ENCODE measurements at places on chromosomes 16 and 17.

- peak; percentile 66 for DNase-seq
Observed at GRCh38 chr16:57041182-57042156, 50.9 kb upstream of the CPNE2 start.

DNA sequence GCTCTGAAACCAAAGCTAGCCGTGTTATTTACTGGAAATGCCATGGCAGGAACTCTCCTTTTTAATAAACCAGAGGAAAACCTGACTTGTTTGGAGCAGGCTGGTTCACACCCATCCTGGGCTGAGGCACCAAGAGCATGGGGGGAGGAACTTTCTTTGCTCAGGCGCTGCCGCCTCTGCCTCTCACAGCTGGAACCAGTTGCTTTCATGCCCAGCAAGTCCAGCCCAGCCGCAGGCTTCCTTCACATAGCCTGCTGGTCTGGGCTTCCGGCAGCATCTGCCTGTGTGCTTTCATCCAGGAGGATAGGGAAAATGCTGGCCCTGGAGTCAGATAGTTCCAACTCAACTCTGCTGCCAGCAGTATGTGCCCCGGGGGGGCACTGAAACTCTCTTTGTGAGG, 88.1 kb upstream of the ASIC2 start:
- DNase-seq = no peak

- DNase-seq = no peak
Observed at GRCh38 chr16:67807148-67807682, 526 bp downstream of the TSNAXIP1 start.

DNA sequence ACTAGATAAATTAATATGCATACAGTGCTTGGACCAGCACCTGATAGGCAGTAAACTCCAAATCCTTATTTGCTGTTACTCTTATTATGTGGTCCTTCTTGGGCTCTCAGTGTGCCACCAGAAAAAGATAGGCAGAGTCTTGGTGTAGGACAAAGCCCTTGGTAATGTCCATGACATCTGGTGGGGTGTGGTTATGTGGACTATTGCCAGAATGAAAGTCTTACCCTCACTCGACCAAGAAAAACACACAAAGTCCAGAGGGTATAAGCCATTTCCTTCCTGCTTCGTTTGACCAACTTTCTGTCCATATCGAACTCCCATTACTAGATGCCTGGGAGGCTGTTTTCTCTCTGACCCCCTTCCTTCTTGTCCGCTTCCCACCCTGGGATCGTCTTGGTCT, 140.9 kb downstream of the UTP18 start:
- DNase-seq = no peak

GRCh38 chr17:13635951-13636350, 34.2 kb upstream of the HS3ST3A1 start:
- no peak for DNase-seq

- no peak for DNase-seq
Observed at GRCh38 chr16:1159325-1159972, 6.5 kb downstream of the CACNA1H start.

DNA sequence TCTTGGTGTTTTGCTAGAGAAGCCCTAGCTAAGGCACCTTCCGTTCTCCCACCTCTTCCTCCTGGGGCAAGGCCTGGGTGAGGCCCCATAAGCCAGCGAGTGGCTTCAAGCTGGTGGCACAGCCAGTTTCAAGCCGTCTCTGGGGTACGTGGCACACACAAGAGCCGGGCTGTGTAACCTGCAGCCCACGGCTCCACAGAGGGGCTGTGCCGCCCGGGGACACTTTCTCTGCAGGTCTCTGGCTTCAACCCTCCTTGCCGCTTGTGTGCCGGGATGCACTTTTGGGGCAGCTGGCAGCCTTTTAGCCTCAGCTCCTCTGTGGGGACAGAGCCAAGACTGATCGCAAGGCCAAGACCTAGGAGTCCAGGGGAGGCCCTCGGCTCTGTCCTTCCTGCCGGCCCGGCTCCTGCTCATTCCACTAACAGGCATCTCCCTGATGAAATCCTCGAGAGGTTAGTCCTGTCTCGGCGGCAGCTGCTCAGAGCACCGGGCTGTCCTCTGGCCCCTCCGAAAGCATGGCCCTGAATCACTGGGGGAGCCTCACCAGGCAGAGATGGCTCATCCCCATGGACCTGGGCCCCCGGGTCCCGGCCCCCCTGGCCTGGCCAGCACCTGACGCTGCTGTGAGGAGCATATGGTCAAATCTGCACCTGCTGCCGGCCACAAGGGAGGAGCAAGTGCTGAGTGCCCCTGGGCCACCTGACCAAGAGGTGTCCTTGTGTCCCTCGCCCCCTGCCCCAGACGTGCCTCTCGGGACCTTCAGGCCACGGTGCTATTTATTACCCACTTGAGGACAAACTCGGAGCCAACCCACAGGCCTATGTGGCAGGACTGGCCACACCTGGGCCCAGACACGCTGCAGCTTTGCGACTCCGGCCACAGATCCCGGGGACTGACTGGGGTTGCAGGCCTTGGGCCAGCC, 98.5 kb downstream of the METRNL start:
- DNase-seq = no peak

- DNase-seq = no peak
Observed at GRCh38 chr17:45411348-45412105, 21.1 kb downstream of the ARHGAP27 start.

DNA sequence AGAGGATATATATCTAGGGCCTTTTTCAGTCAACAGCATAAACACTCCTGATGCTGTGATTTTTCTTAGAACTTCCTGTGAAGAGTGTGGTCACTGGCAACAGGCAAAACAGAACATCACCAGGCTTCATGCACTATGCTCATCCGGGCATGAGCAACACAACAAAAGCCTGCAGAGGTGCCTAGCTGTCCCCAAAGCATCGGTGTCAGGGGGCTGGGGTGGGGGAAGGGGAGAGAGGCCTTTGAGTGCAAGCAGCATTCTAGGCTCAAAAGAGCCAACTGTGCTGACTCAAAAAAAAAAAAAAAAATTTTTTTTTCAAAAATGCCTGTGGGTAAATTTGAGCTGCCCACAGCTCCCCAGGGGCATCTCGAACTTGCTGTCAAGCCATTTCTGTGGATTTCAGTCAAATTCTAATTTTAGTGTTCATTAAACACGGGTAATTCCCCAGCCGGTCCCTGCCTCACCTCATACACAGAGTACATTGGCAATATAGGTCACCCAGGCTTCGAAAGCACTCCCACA, 194.6 kb upstream of the DYNLRB2 start:
- DNase-seq = no peak

DNA sequence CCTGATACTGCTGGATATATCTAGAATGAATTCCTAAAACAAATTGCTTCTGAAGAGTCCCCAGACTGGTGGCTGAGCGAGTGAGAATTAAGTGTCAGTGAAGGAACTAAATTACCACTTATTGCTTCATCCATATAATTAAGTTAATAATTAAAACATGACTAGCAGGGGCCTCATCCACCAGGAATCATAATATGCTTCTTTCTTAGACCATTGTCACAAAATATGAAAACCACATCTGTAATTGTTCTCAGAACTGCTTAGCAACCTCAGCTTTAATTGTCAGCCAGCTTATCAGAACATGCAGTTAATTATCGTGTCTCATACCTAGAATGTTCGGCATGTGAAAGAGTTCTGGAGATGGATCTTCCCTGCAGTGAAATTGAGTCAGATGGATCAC, 21.2 kb upstream of the PIRT start:
- DNase-seq = no peak

GRCh38 chr16:75703306-75703705, 2.0 kb upstream of the DUXB start:
- no peak for DNase-seq

- DNase-seq = no peak
Observed at GRCh38 chr16:81261049-81261648, 22.7 kb downstream of the BCO1 start.

- no peak for DNase-seq
Observed at GRCh38 chr16:27717726-27718125, 167.8 kb downstream of the KATNIP start.

DNA sequence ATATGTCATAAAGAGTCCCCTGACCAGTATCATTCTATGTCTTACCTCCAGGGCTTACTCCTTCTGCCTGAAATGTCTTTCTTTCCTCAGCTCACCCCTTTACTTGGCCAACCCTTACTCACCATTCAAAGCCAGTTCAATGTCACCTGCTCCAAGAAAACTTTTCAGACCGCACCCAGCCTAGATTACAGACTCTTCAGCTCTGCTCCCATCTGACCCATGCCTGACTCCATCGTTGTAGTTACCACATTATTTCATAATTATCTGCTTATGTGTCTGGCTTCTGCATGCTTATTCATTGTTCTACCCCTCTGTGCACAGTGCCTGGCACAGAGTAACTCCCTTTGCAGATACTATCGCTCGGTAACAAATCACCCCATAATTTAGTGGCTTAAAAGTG, 62.5 kb upstream of the TOB1 start:
- no peak for DNase-seq

GRCh38 chr16:58118801-58119508, 10.2 kb downstream of the CFAP20 start:
- no peak for DNase-seq

- no peak for DNase-seq
Observed at GRCh38 chr17:39173526-39174274, 7.7 kb upstream of the ARL5C start.

DNA sequence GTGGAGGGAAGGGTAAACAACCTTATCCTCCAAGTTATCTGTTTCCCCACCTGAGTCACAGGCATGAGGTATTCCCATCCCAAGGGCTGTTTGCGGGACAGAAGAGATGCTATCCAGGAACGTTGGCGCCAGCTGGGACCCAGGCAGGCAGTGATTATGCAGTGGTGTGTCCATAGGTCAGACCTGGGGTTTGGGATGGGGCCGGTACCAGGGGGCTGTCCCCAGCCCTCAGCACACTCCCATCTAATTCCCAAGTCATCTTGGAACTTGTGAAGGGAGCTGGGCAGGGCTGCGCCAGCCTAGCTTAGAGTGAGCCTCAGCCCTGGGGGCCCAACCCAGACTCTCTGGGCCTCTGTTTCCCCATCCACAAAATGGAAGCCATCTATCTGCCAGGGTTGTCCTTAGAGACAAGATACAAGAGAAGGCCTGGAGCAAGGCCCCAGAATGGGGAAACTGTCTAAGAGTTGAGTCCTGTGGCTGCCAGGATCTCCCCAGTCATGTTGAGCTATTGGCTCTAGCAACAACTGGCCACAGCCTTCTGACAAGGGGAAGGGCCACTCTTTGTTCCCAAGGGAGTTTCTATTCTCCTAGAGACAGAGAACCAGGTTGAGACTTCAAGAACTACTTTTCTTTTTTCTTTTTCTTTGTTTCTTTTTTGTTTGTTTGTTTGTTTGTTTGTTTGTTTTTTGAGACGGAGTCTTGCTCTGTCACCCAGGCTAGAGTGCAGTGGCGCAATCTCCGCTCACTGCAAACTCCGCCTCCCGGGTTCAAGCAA, 9.8 kb upstream of the JUP start:
- DNase-seq = no peak

DNA sequence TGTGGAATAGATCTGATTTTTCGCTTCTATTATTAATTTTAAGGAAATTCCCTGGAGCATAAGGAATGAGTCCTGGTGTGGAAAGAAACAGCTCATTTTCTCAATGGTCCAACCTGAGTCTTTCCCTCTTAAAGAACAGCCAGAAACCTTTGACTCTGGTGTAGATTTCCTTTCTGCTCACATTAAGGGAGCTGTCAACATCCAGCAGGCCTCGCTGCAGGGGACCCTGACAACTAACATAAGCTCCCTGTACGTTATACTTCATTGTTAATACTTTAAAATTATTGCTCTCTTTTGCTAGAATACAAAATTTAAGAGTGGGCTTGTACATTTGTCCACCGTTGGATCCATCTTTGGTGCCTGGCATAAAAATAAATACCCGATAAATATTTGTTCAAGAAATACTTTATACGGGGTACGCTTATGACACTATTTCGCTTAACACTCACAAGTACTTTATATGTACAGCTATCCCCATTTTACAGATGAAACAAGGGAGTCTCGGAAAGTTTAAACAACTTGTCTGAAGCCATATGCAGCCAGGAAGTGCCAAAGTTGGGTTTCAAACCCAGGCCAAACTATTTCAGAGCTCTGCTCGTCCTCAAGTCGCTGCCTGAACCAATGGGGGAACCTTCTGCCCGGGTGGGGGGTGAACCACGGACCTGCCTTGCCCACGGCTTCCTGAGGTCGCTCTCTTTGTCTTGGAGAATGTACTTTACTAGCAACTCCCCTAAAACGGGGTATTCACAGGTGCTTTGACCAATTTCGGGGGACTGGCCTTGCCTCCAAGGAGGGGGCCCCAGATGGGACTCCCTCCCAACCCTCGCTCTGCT, 611 bp downstream of the SMARCE1 start:
- peak; percentile 1 for DNase-seq

DNA sequence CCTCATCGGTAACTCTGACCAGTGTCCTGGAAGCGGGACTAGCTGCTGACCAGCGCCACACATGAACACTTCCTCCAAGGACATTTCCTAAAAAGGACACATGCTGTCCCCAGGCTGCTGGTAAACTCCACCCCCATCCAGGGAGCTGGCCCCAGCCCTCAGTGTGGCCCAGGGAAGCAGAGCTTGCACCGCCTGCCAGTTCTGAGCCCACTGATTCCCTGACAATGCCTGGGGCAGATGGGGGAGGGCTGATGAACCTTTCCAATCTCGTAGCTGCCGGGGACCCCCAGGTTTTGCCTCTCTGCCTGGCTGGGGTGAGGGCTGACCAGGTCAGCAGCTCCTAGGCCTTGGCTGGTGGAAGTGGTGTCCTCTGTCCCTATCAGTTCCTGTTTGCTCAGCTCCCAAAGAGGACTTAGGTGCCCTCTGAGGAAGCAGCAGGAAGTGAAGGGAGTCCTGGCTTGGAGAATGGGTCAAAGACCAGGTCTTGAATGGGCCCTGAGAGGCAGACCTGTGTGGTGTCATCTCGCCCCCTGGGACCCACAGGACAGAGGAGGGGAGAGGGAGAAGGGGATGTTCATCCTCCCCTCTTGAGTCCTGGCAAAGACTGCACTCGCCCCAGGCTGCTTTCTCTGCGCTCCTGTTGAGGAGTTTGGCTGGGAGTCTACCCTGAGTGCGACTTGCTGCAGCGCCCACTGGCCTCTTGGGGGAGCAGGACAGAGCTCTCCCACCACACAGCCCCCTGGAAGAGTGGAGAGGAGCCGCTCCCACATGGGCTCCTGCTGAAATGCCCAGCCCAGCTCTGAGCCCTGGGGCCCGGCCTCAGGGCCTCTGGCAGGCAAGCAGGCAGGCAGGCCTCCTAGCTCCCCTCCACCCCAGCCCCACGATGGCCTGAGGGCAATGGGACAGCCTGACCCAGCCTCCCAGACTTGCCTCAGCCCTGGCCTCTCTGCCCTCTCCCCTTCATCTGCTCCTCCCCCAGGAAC, 16.8 kb downstream of the PDK2 start:
- no peak for DNase-seq

GRCh38 chr17:74750039-74750326, 1.6 kb downstream of the NHERF1 start:
- no peak for DNase-seq
